T-helper 1 cell treated with Interleukin-12 subunit alpha and Interleukin-12 subunit beta and Interleukin-4 antibody, amounts not matched to agents 30 ng/mL and 1 ng/mL, for 36 hours (primary cell): ENCODE measurements at places on chromosomes 12 and 14. TPM values are rescaled to one million over a fixed set of nuclear protein-coding genes. Genes with fewer than 3 reads are reported as not detected.

Gene KLHL33
- 0.07 TPM in 1 of 2 replicates, not detected in the other for total RNA-seq

Gene SIX6
- not detected in 2 replicates for total RNA-seq

Gene LIN7A
- total RNA-seq = 0.96 and 1.5 TPM in 2 replicates

Gene P2RX7
- 12.0 and 14.5 TPM in 2 replicates for total RNA-seq

Gene CLEC1B
- not detected in 2 replicates for total RNA-seq

Gene ASCL1
- not detected in 2 replicates for total RNA-seq

Gene NEUROD4
- not detected in 2 replicates for total RNA-seq

Gene ADCY4
- total RNA-seq = 4.3 and 5.3 TPM in 2 replicates

Gene TBC1D30
- 0.02 and 0.15 TPM in 2 replicates for total RNA-seq

Gene OR11H7
- total RNA-seq = not detected in 2 replicates

Gene MSI1
- total RNA-seq = not detected in 2 replicates

Gene LRRC10
- total RNA-seq = not detected in 2 replicates

Gene TMTC1
- total RNA-seq = 0.91 and 1.6 TPM in 2 replicates

Gene SLC35F4
- total RNA-seq = not detected in 2 replicates

Gene KRT2
- 0.20 and 0.27 TPM in 2 replicates for total RNA-seq

Gene GPR68
- 43.8 and 45.5 TPM in 2 replicates for total RNA-seq

Gene MMP19
- total RNA-seq = 0.12 TPM in 1 of 2 replicates, not detected in the other

Gene ADGRD1
- 0.54 and 1.5 TPM in 2 replicates for total RNA-seq

Gene AMHR2
- not detected in 2 replicates for total RNA-seq

Gene DCD
- not detected in 2 replicates for total RNA-seq
